Effector memory CD8-positive, alpha-beta T cell (primary cell): ENCODE measurements at places on chromosomes 5 and 9.
A peak's percentile ranks its signal among the peaks of the same experiment; 100 is the strongest.

GRCh38 chr5:167128581-167128980 is 1162.9 kb upstream of the WWC1 start:
- no peak for DNase-seq

GRCh38 chr9:111975709-111976108 is 79.1 kb downstream of the UGCG start:
- DNase-seq: no peak

DNA sequence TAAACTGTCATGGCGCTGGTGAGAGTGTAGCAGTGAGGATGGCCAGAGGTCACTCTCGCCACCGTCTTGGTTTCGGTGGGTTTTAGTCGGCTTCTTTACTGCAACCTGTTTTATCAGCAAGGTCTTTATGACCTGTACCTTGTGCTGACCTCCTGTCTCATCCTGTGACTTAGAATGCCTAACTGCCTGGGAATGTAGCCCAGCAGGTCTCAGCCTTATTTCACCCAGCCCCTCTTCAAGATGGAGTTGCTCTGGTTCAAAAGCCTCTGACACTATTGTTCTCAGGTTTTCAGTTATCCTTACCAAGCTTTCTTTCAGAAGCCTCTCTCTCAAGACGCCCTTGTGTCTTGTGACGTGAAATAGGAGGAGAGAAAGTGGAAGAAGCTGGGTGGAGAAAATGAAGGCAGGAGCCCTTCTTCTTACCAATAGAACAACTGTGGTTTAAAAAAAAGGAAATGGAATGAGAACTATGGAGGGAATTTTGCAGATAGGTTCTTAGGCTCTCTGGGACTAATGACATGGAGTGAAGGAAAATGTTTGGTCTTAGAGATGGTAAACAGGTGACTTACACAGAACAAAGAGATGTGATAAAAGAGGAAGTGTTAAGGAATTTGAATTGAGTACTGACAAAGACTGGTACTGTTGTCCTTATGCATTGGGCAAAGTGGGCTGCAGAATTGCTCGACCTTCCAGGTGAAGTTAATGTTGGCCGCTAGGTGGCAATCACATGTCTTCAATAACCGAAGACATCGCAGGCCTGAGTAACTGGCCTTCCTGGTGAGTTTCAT is 133.3 kb upstream of the RAI14 start:
- DNase-seq: peak; percentile 31

DNA sequence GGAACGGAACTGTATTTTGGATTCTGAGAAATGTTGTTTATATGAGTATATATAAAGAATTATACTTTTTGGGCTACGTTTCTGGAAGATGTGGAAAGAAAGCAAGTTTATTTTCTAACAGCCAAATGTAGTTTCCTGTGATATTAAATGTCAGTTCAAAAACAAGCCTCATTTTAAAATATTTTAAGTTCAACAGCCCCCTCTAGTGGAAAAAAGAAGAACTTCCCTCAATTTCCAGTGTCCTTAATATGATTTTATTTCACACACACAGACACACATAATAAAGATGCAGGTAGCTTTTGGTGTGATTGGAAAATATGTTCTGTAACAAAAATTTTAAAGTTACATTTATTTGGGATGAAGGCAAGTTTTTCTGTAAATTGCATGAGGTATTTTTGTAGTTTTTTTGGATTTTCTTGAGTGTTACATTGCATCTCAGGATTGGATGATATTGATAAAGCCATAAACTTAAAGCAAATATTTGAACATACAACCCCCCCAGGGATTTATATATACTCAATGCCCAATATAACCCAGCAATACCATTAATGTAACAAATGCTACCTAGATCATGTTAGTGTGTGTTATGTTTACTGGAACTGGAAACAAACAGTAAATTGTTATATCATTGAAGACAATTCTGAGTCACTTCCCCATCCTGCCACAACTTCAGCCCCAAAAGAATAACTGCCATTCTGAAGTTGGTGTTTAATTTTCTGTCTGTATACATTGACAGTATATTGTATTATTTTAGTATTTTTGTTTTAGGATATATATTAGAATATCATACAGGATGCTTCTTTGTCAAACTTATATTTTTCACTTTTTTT is 54.0 kb downstream of the CCDC171 start:
- peak; percentile 37 for DNase-seq

DNA sequence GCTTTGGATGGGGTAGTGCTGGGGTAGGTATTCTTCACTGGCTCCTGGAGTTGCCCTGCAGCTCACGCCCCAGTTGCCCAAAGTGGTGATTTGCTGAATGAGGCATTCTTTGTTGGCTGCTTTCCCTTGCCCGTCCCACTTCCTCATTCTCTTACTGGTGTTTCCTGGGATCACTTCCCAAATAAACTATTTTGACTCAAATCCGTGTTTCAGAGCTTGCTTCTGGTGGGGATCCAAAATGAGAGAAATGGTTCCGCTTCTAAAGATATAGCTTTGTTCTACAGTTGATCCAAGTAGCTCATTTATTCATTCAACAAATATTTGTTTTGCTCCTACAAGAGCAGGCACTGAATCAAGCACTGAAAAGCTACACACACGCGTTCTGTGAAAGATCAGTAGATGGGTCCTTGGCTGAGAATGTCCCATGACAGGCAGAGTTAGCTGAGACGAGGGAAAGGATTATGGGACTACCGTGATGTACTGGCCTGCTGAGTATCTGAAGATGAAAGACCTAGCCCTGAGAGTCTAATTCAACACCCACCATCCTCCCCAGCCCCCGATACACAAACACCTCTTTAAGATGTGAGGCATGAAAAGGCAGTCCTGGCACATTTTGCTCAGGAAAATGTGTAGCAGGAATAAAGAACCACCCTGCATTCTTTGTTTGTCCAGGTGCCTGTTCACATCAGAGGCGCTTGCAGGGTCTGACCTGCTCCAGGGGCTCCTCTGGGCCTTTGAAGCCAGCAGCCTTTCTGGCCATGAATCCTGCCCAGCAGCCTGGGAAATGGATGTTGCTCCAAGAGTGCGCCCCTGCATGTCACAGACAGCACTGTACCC is 143.1 kb upstream of the RANBP3L start:
- DNase-seq: no peak

- DNase-seq: no peak
These were observed 9.9 kb upstream of the PHYHD1 start for GRCh38 chr9:128910906-128911305.

DNA sequence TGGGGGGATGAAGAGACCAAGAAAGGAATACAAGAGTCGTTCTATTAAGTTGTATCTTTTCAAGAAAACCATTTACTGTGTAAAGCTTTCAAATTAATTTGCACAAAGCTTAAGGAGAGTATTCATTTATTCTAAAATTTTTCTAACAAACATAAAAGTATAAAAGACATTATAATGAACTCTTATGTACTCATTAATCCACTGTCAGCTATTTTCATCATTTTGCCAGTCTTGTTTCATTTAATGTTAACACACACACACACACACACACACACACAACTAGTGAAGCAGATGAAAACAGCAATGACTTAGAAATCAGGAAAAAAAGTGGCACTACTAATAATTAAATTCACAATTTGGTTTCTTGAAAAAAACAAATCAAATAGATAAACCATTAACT is 176.7 kb downstream of the TLE1 start:
- DNase-seq: no peak

DNA sequence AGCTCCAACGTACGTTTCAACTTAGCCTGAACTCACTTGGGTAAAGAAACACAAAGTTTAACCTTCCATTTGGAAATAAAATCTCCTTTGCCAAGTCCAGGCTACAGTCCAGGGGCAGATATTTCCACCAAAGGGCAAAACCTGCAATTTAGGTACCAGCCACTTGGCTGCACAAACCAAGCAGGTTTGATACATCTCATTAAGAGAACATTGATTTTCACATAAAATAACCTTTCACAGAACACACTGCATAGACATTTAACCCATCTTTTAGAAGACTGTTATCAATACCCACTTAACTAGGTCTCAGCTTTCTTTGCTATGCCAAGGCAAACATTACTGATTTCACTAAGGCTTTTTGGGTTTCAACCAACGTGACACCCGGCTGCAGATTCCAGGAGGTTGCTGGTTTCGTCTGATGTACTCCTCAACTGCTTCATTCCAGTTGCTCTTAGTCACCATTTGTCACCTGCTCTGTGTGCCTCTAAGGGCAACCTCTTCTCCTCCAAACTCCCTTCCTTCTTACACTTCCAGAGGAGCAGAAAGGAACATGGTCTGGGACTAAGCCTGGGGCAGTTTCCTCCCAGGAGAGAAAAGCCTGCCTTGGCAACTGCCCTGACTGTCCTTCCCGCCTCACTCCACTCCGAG is 67.1 kb downstream of the EPB41L4B start:
- no peak for DNase-seq

DNA sequence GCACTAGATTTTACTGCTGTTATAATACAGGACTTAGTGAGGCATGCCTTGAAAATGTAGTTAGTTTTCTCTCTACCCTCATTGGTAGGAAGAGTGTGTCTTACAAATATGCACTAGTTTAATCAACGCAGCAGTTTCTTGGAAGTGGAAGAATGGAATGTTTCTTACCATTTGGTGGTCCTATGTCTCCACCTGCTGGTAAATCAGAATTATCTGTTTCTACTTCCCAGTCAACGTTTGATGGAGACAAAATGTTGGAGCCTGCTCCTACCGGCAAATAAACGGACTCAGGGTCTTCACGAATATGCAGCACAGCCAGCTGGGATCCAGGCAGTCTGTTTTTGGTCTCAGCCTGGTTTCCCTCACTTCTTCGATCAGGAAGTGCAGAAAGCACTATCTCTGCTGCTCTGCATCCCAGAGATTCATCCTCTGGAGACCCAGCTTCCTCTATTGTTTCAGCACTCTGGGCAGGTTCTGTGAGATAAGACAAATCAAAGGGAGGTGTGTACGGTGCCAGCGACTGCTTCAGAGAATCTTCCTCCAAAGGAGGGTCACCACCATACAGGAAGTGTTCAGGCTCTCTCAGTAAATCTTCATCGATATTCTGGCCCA is 59.5 kb upstream of the PCA3 start:
- peak; percentile 15 for DNase-seq

DNA sequence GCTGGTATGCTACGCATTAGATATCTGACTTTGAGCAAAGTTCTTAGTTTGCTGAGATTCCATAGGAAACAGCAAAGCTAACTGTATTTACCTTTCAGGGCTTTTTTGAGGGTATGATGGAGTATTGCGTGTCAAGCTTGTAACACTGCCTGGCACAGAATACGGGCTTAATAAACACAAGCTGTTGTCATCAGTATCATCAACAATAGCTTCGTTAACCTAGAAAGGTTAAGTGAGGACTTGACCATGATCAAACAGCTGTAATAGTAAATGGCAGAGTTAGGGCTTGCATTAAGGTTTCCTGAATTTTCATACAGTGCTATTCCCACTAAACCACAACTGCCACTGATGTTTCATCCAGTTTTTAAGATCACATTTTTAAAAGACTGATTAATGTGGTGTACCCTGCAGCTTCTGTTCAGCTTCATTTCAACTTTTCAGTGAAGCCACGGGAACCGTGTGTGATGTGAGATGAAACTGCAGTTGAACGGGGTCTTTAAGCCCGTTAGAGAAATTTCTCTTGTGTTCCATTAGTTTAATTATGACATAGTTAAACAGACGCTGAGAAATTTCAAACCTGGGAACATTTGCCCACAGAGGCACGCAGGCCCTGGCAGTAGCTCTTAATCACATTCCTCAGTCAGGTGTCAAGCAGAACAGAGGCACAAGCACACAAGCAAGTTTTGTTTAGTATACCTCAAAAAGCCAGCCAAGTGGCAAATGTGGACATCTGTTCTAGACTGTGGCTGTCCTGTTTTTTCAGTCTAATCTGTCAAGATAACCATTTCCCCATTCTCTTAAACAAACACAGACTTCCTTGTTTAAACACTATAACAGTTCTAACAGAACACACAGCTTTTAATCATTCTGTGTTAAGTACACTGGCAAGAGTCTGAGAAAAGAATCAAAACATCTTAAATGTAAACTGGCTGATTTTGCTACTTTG is 147.1 kb downstream of the ZNF608 start:
- no peak for DNase-seq

DNA sequence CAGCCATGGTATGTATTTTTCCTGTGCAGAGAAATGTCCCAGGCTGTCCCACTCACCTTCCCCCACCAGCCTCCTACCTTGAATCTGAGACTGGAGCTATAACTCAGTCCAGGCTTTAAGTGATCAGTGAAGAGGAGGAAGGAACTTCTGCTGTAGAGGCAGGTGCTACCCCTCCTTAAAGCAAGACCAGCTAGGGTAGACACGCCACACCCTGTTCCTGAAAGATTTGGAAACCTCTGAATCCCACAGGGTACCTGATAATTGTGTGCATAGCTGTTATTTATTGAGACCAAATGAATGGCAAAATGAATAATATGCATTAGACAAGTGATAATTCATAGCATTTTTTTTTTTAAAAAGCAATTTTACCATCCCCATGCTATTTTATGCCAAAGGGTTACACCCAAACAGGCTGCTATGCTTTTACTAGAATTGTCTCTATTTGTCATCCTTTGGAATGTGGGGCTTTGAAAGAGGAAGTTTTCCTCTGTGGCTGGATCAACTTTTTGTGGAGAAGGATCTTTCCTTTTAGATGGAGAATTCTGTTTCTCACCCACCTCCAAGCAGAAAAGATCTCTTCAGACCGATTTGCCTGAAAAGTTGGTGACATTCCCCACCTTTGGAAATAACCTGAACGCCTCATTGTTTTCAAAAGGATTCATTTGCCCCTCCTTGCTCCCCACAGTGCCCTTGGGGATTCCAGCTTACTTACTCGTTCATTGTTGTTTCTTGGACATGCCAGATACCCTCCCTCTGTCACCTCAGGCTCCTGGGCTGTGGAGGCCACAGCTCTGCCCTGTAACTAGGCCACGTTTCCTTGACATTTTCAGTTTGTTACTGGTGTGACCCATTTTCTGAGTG is 248.7 kb downstream of the NR3C1 start:
- no peak for DNase-seq

GRCh38 chr9:106892632-106893031 is 29.7 kb downstream of the ZNF462 start:
- DNase-seq: no peak

DNA sequence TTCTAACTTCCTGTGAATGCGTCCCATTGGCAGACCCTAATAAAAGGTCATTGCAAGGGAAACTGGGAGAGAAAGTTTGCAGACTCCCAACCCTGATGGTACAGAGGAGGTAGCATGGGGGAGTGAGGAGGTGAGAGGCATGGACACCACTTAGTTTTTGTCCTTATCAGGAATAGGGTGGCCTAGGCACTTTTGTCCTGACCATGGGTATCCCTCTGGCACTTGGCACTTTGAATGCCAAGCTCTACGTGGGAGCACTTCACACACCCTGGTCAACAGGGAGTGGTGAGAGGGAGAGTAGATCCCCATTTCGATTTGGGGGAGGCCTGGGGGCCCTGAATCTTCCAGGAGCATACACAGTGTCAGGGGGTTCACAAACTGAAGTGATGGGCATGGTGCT is 75.6 kb upstream of the SH3PXD2B start:
- DNase-seq: no peak
